ENCODE measurements at places on chromosomes 7 and 10.

GRCh38 chr7:129607471-129608120 lies 3.9 kb upstream of the NRF1 start:
- H3K4me1 ChIP-seq: no peaks in the 10 kb centered on the region
- no peaks in the 10 kb centered on the region for H3K27me3 ChIP-seq

GRCh38 chr10:10847387-10847786 lies 170.3 kb upstream of the CELF2 start:
- DNase-seq: no peak
- H3K4me1 ChIP-seq: peaks cover 9% of the 10 kb centered on the region
- H3K4me3 ChIP-seq: no peak overlapping the region

- H3K36me3 ChIP-seq: no peaks in the 10 kb centered on the region
- no peak for DNase-seq
- H3K4me1 ChIP-seq: peaks cover 18% of the 10 kb centered on the region
- H3K27me3 ChIP-seq: no peaks in the 10 kb centered on the region
- no peak overlapping the region for H3K27ac ChIP-seq
- H3K4me3 ChIP-seq: no peak overlapping the region
Measured at GRCh38 chr10:62266611-62267010, 2.0 kb downstream of the RTKN2 start.

GRCh38 chr10:60714233-60714632 lies 64.0 kb upstream of the CDK1 start:
- H3K4me1 ChIP-seq: no peaks in the 10 kb centered on the region
- no peaks in the 10 kb centered on the region for H3K36me3 ChIP-seq
- no peak overlapping the region for H3K4me3 ChIP-seq
- no peaks in the 10 kb centered on the region for H3K27me3 ChIP-seq
- no peak overlapping the region for H3K27ac ChIP-seq

DNA sequence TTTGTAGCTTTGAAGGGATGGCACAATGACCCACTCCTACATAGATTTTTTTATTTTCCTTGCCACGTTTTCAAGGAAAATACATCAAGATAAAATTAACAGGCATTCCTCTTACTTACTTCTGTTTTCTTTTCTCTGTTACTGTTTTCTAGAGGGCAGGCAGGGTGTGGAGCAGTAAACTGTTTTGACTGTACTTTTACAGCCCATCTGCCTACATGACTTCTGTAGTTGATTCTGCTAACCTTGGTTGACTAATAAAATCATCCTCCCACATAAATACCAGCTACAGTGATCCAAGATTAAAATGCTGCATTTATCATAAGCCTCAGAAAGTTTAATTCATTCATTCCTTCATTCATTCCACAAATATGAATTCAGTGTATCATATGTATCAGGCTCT lies 158.5 kb downstream of the TRIL start:
- H3K4me3 ChIP-seq: no peak overlapping the region
- no peaks in the 10 kb centered on the region for H3K27me3 ChIP-seq
- H3K27ac ChIP-seq: no peak overlapping the region
